ENCODE measurements at places on chromosomes 5 and 9. TPM values are rescaled to one million over a fixed set of nuclear protein-coding genes. Genes with fewer than 3 reads are reported as not detected.
A peak's percentile ranks its signal among the peaks of the same experiment; 100 is the strongest.

DNA sequence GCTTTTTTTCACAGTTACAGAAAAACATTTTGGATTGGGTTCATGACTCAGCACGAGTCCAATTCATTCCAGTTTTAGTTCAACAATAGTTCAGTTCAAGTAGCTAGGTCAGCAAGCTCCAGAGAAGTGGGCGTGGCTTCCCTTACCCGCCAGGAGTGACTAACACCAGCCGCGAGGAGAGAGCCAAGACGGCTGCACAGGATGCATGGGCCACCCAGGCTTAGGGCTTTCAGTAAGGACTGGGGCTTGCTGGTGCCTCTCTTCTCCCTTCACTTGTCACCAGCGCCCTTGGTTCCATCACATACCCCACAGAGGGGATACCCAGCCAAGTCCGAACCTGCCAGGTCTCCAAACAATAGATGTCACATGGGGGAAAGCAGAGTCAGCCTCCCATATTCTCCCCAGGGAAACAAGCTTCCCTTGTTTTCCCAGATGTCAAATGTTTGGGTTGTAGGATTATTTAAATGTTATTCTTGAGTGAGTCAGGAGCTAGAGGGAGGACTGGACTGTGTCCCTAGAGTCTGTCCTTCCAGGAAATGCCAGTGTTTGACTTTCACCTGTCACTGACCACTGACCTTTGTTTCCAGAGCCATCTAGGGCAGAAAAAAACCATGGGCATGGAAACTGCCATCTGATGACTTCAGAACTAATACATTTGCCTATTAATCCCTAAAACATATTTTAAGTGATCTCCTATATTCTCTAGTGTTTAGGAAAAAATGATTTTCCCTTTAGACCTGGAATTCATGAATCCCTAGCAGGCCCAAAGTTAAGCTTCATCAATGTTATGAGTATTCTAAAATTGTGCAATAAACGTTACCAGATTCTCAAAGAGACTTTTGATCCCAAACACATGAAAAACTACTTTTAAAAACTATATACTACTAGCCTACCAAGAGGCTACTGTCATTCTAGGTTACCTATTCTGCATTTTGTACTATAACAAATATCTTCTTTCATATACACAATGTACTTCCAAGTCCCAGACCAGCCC, 51.9 kb downstream of the NIPAL4 start:
- peaks cover 74% of the 10 kb centered on the region for H3K36me3 ChIP-seq
- H3K4me1 ChIP-seq, result peaks cover 47% of the 10 kb centered on the region

DNA sequence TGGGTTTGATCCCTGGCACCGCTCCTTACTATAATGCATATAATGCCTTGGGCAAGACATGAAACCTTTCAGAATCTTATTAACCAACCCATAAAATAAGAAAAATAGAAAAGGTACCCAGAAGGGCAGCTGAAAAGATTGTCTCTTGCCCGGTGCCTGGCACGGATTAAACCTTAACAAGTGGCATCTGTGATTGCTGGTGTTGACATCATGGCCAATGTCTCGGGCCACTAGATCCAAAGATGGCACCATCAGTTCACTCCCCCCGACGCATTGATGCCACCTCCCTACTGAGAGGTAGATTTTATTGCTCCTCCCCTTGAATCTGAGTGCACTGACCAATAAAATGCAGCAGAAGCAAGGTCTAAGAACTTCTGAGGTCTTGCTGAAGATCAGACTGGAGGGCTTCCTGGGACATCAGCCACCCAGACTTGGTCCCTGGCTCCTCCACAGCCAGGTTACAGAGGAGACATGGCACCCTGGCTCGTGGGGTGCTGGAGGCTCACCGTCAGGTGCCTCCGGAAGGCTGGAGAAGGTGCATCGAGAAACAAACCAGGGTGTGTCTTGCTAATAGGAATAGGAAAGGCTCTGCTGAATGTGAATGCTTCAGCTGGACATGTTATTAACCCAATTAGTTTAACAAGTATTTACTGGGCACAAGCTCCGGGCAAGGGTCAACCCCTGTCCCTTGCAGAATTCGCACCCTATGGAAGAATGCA, 80.0 kb upstream of the COL5A1 start:
- H3K27me3 ChIP-seq, result peaks cover 2% of the 10 kb centered on the region
- H3K27ac ChIP-seq, result no peak overlapping the region
- no peaks in the 10 kb centered on the region for H3K36me3 ChIP-seq
- peak; percentile 2 for DNase-seq
- peaks cover 3% of the 10 kb centered on the region for H3K4me1 ChIP-seq
- no peak overlapping the region for H3K4me3 ChIP-seq

Gene AJM1
- 3.8 TPM for total RNA-seq

Gene IRX1
- not detected for total RNA-seq

All from activated CD4-positive, alpha-beta memory T cell treated with anti-CD3 and anti-CD28 coated beads for 36 hours (primary cell).